ENCODE measurements at places on chromosomes 16 and 17.

DNA sequence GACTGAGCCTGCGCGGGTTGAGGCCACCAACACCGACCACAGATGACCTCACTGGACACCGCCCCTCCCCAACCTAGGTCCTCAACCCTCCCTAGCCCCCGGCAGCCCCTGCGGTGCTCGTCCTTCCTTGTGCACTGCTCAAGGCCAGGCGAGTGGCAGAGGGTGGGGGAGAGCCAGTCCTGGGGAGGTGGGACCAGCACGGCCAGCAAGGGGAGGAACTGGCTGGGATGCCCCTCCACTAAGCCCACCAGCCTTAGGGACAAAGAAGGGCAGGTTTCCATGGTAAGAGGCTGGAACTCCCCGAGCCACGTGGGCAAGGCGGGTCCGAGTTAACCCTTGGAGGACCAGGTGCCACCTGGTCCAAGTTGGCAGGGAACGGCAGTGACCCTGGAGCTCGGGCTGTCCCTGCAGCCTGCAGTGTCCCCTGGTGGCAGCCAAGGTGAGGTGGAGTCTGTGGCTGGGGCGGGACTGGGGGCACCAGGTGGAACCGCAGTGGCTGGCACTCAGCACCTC lies 9.2 kb downstream of the FSCN2 start:
- DNase-seq, result no peak

DNA sequence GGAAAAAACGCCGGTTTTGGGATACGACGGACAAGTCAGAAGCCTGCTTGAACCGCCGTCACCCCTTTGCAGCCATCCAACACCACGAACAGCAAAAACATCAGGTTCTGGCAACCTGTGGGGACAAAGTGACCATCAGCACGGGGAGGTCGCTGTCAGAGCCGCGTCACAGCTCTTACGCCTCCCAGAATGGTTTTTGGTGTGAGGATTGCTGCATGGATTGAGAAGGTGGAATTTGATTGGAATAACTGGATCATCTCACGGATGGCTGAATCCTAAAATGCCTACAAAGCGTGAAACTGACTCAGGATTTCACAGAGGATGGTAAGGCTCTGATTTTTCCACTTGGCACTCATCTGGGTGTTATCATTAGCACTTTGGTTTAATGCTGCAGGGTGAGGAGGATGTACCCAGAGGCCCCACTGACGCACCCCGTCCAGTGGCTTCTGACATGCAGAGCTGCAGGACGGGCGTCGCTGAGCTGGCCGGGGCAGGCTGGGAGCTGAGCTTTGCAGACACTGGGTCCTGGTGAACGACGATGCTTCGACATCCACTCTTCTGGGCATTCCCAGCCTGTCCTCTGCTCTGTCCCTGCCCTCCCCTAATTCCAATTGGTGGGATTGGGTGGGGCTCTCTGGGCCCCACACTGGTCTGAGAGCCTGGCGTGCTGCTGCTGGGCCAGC lies 73.4 kb upstream of the CREBBP start:
- no peak for DNase-seq

DNA sequence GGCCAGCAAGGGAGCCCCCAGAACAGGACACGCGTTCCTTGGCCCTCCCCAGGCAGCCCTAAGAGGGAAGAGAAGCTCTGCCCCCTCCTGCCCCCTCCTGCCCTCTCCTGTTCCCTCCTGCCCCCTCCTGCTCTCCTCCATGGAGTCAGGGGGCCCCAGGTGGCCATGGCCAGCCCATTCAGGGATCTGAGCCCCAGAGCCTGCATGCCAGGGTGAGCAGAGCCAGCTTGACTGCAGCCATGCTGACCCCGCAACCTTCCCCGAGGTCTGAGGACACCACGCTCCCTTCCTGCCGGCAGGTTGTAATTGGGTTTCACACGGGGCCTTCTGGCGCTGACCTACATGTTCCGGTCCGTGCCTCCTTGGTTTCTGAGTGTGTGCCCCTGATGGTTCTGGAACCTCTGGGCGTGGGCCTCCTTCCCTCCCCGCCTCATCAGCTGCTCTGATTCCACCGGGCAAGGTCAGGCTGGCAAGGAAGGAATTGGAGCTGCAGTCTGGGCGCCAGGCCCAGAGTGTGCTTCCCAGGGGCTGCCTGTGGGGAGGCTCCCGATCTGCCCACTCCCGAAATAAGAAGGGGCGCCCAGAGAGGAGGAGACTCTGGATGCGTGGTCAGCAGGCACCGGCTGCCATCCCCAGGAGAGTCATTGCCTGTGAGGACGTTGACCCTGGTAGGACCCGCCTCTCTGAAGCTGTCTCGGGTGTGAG lies 23.7 kb upstream of the NPTX1 start:
- no peak for DNase-seq

DNA sequence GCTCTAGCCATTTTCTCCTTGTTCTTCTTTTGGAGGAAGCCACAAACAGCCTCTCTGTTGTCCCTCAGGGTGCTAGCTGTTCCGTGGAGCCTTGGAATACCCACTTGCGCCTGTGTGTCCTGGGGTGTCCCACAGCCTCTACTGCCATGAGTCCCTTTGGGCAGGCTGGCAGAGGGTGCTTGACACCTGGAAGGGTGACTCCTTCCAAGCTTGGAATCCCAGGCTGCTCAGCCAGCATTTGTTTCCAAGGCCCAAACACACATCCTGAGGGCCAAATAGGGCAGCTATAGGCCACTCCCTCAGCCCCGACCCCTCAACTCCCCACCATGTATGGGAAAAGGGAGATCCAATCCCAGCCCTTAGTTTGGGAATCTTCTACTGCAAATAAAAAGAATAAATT lies 14.9 kb downstream of the ZNHIT3 start:
- DNase-seq, result no peak

GRCh38 chr17:42059815-42060214 lies 9.4 kb upstream of the C17orf113 start:
- DNase-seq, result no peak

DNA sequence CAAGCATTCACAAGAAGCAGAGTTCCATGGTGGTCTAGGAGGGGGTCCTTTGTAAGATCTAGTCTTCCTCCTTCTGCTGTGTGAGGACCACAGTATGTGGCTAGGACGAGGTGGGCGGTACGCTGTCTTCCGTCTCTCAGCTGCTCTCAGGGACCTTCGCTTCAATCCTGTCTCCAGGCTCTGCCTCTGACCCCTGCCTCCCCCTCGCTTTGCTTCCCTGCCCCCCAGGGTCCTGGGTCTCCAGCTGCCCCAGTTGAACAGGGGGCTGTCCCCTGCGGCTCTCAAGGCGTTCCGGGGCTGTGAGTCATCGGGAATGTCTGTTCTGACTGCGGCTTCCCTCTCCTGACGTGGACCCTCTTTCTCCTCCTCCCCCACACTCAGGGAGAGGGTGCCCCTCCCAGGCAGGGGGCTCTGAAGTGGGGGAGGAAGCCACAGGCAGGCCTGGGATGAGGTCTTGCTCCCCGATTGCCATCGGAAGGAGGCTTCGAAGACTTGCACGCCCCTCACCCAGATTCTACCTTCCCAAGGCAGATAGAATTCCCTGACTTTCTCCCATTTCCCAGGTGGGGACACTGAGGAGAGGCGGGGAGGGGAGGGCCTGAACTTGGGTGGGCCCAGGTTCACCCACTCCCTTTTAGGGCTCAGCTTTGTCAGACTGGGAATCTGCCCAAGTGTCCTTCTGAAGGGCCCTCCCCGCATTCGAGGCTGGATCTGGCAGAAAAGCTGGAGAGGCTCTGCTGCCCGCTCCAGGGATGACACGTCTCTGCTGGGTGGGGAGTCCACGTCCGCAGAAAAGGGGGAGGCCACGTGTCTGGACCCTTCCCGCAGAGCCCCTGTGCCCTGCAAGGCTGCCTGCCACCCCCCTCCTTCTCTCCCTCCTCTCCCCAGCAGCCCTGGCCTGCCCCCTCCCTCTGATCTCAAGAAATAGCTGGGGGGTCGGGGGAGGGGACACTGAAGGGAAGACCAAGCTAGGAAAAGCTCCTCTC lies 9.1 kb upstream of the COL1A1 start:
- DNase-seq, result no peak

DNA sequence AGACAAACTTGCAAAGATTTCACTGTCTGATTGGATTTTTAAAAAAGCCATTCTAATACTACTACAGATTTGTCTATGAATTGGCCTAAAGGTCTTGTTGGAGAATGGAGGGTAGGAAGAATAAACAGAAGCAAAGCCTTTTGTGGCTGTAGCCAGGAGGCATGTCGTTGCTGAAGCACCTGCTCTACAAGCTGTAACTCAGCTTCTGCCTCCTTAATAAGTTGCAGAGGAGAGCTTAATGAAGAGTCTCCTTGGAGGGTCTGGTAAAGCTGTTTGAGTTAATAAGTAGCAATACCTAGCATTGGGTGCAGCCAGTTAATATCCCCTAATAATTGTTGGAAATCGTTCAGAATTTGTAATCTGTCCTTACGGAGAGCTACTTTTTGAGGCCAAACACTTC lies 10.0 kb upstream of the ZNF689 start:
- DNase-seq, result no peak

DNA sequence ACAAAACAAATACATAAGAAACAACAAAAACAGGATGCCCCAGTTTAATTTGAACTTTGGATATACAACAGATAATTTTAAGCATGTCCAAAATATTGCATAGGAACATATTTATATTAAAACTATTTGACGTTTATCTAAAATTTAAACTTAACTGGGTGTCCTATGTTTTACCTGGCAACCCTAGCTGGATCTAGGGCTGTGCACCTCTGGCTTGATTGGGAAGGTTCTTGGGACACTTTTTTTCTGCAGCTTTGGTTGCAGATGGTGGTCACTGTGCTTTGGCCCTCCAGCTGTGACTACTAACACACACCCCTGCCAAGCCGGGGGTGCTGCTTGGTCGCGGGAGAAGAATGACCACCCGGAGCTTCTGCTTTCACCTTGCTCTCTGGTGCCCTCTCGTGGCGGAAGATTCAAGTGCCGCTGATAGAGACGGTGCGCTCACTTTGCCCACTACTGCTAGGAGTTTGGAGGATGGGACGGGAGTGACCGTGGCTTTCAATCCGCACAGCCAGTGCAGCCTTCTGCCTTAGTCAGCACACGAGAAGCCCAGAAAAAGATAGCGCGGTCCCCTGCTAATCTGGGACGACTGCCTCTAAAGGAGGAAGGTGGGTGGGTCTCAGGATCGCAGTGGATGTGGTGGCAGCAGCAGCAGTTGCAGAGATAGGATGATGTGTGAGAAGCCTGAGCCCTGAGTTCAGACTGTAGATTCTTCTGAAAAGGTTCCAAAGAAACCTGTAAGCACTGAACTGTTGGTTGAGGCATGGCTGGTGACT lies 6.7 kb downstream of the SPACA3 start:
- peak; percentile 37 for DNase-seq

DNA sequence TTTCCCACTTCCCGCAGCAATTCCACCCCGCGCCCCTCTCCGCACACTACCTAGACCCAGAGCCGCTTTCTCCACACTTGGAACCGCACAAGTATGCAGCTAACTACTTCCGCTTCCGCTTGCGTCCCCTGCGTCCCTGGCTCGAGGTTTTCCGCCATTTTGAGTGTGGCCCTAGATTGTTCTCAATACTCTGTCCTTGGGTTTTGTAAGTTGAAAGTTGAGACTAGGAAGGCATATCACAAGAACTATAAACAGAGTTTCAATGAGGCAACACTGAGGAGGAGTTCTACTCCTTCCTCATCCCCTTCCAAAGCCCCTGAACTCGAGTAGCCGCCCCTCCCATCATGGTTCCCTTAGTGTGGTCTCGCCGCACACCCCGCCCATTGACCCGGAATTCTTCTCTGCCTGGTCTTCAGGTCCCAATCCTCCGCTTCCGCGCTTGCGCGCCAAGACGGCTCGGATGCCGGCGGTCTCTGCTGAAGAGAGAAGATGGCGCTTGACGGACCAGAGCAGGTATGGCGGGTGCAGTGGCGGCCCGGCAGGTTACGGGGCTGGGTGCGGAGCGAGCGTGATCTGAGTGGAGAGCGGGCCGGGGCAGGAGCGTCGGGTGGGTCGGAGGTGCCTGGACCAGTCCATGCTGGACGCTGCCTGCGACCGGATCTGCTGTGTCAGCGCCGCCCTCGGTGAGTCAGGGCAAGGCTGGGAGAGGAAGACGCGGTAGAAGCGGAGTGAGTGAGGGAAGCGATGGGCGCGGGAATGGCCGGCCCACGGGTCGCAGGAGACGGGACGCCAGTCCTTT lies at the start of the genes FTSJ3 and PSMC5:
TSS of gene FTSJ3 (minus strand) at position 662 of the 799 bp plus-strand sequence. CDS start 761 bp downstream, outside the sequence.
TSS of gene PSMC5 (plus strand) at position 430 of the 799 bp plus-strand sequence. CDS start at position 490, 60 bp downstream.
- peak; percentile 96 for DNase-seq

DNA sequence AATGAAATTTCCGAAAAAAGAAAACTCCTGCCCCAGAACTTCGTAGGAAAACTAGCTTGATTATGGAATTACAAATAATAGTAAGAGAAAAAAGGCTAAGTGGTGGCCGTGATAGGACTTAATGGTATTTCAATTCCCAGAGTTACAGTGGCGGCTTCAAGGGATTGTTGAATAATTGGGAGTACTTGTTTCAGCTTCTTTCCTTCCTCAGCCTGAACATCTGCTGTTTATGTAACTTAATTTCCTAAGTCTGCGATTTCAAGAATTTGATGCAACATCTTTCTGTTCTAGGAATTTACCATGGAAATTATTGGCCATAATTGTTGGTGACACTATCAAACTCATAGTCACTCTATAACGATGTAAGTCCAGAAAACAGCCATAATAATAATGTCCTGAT lies 684 bp upstream of the APPBP2 start:
- no peak for DNase-seq

GRCh38 chr17:62671553-62671952 lies 44.1 kb downstream of the MRC2 start:
- DNase-seq, result no peak

DNA sequence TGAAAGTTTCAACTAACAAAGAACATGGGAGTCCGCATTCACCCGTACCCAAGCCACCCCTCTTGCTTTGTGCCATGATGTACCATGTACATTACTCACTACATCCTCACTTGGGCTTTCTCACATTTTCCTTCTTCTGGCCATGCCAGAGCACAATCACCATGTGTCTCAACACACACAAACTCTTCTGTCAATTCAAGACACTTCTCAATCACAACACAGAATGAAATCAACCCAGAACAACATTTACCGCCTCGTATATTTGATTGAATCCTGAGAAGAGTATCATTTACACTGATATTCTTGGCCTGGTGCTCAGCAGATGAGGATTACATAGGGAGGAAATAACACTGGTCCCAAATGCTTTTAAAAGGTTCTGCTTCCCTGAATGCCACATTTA lies 4.5 kb downstream of the ADAMTS18 start:
- no peak for DNase-seq

DNA sequence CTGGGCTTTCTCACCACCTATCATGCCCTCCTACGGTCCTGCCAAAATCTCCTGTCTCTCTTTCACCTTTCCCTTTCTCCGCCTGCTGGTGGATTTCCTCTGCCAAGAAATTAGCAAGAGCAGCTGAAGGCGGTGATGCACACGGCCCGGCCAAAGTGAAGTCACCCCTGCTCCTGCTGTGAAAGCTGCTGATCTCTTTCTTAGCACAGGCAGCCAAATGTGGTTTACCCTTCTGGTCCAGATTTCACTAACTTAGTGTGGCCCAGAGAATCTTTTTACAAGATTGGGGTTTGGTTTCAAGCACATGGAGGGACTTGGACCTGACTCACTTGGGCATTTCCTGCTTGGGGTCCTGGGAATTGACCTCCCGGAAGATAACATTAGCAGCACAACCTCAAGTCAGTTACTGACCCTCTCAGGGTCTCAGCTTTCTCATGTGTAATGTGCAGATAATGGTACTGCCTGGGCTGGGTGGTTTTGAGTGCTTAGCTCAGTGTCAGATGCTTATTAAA lies 155.7 kb downstream of the SOCS1 start:
- no peak for DNase-seq

- DNase-seq, result no peak
Observed at GRCh38 chr16:31107465-31107867, 720 bp upstream of the BCKDK start.
